ENCODE measurements at places on chromosomes 5 and 9.

- DNase-seq = no peak
Observed at GRCh38 chr5:33842456-33842855, 49.3 kb downstream of the ADAMTS12 start.

- no peak for DNase-seq
Observed at GRCh38 chr9:104617418-104617817, 586 bp downstream of the OR13C9 start.

DNA sequence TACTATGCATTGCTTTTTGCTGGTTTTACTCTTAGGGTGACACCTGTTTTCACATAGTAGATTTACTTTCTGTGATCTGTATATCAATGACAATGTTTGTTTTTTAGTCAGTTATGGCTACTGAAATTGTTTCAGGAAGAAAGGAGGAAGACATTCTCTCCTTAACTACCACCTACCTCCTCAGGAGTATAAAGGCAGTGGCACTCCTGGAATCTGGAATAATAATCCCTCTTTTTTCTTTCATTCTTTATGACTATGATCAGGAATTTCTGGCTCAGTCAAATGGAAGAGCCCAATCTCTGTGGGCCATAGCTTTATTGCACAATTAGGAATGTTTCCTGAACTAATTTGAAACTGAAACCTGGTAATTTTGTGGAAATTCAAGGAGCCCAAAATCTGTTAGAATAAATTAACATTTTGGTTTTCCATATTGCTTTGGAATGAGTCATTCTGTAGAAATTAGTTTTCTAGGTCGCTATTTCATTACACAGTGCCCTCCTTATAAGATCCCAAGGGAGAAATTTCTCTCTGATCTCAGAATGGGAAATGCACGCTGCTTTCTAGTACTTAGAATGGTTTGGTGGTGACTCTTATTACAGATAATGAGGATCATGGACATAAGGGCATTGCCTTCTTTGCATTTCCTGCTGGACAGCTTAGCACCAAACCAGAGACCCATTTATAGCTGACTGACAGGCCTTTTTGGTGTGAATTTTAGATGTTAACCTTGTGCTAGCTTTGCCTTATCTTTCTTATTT, 95.3 kb upstream of the VLDLR start:
- DNase-seq = no peak

- DNase-seq = no peak
Observed at GRCh38 chr5:76594107-76594506, 29.1 kb downstream of the F2RL2 start.

- no peak for DNase-seq
Observed at GRCh38 chr5:139158791-139159190, 39.4 kb downstream of the SIL1 start.

DNA sequence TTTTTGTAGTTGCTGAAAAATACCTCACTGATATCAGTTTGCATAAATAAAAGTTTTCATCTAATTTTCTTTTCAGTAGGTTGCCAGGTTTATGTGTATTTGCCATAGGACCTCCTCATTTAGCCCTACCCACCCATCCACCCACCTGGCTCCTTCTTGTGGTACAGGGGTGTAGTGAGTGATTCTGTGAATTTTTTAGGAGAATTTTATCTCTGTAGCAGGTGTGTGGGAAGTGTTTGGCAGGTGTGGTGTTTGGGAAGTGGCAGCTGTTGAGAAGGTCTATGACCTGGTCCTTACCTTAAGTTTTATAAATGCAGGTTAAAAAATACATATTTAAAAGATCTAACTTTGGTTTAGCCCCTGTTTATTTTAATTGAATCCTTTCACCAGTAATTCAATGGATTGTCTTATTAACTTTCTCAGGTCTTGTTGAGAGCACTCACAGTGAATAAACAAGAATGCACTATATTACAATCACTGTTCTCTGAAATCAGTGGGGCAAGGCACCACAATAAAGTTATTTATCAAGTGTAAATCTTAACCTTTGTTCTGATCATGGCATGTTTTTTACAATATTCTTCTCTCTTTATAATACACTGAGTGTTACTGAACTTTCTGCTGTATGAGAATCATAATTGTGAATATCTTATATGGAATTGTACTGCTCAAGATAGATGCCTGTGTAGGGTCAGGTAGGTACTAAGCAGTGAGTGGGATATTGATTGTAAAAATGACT, 189.1 kb downstream of the WDR70 start:
- no peak for DNase-seq

GRCh38 chr5:126519637-126520592, 75.1 kb downstream of the ALDH7A1 start:
- DNase-seq = no peak

DNA sequence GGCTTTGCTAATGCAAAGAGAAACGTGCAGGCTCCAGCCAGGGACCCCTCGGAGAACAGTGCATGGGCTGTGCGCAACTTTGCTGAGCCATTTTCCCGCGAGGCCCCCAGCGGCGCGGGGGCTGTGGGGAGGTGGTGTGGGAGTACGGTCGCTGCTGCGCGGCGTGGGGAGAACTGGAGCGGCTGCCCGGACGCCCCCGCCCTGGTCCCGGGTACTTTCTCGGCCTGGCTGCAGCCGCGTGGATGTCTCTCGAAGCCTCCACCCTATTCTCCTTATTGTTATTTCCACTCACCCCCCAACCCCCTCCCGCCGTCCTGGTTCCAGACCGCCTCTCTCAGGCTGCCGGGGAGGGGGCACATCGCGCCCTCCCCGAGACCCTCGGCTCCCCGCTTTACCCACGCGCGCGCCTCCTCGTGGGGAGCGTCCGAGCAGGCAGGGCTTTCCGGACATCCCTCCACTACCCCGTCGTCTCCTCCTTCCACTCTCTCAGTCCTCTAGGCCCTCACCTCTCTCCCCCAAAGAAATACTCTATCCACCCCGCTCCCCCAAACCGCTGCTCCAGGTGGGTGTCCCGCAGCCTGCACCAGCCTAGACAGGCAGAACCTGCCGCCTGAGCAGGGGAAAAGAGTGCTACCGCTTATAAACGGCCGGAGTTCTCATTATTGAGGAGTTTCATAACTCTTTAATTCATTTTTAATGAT, 68.6 kb upstream of the TBCA start:
- DNase-seq = no peak

DNA sequence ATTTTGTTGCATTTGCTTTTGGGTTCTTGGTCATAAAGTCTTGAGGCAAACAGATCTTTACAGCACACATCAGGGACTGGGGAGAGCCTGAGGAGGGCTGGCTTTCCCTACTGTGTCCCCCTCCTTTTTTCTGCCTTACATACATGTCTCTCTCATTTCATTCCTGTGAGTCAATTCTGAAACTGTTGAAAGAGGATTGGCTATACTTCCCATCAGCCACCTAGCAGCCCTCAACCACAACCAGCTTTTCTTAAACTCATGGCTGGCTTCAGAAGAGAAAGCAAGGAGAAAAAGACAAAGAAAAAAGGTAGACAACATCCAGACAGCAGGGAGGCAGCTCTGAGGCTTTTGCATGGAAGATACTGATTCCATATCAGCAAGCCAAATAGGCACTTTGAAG, 374.8 kb upstream of the KIF2A start:
- no peak for DNase-seq

GRCh38 chr9:121950866-121951265, 142.2 kb downstream of the TTLL11 start:
- DNase-seq = no peak

DNA sequence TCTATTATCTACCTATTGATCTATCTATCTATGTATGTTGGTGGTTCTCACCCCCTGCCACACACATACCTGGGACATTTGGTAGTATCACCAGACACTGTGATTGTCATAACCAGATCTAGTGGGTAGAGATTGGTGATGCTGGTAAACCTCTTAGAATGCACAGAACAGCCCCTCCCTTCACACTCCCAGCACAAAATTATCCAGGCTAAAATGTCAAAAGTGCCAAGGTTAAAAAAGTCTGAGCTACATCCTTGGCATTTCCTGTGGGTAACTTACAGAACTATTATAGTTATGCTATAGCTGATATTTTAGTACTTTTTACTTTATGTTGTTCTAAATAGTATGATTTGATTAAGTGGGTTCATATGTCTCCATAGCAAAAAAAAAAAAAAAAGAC, 151.0 kb downstream of the FER start:
- no peak for DNase-seq

DNA sequence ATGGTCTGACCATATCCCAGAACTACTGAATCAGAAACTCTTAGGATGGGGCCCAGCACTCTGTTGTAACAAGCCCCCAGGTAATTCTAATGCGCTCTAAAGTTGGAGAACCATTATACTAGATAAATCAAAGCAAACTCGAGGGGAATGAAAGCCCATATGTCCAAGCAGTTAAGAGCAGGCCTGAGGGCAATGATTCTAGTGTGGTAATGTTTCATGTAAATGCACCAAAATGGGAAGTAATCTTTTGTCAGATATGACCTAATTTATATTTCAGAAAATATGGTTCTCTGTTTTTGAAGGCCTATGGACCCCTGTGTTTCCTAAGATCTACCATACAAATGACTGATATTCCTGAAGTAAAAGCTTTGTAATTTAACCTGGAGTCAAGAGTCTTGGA, 108.0 kb upstream of the PTGER4 start:
- no peak for DNase-seq

DNA sequence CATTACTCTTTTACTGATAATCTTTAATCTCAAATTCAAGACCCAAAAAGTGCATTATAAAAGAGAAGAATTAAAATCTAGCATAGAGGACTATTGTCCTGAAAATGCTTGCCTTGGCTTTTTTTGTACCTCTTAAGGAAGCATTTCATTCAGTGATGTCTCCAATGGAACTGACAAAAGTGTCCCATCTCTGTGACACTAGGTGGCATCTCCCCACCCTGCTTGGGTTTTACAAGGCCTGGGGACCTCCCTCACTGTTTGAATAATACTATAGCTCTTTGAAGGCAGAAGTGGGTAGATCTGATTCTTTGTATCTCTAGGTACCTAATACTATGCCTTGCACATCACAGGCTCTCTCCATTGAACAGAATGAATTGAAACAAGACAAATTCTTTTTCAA, 180.6 kb downstream of the EPB41L4A start:
- DNase-seq = no peak

DNA sequence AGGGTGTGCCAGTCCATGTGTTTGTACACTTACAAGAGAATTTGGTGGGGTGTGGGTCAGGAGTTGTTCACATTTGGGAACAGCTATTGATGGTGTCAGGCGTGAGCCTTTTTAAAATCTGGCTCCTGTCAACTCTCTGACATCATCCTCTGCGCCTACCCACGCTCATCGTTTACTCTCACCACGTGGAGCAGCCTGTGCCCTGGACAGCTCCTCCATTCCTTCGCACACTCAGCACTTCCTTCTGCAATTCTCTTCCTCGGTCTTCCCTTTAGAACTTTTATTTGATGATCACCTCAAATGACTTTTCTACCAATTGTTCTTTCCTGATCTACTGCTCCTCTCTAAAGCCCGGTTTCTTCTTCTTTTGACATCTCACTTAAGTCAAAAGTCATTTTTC, 42.1 kb upstream of the GNAQ start:
- no peak for DNase-seq

GRCh38 chr5:111562561-111562960, 50.2 kb upstream of the STARD4 start:
- no peak for DNase-seq

DNA sequence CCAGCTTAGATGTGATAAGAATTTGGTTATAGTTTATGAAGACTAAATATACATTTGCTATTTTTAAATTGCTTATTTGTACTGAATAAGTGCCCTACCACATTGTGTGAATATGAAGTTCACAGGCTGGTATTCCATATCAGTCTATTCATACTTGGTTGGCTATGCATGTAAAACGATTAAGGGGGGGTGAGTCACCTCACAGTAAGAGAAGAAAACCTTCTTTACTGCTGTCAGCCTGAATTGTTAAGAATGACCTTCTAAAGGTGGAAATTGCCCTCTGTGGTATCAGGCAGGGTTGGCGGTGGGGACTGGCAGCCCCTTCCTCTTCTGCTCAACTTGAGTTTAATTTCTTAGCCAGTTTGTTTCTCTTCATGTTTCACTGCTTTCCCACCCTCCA, 127.0 kb upstream of the RPS23 start:
- DNase-seq = no peak

- no peak for DNase-seq
Observed at GRCh38 chr9:124040186-124040931, 28.8 kb downstream of the LHX2 start.

DNA sequence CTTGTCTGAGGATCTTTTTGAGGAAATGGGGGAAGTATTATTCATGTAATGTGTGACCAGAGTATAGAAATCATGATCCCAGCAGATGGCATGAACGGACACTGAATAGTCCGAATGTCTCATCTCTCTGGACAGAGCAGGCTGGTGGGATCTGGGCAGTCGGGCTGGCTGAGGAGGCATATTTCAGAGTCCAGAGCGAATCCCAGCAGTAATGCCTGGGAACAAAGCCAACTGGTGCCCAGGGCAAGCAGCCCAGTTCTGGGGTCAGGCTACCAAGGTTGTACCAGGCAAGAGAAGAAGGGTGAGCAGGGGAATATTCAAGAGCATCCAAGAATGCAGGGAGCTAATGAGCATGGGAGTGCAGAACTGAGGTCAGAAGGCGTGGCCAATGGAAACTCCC, 306.4 kb downstream of the ZSWIM6 start:
- DNase-seq = no peak

DNA sequence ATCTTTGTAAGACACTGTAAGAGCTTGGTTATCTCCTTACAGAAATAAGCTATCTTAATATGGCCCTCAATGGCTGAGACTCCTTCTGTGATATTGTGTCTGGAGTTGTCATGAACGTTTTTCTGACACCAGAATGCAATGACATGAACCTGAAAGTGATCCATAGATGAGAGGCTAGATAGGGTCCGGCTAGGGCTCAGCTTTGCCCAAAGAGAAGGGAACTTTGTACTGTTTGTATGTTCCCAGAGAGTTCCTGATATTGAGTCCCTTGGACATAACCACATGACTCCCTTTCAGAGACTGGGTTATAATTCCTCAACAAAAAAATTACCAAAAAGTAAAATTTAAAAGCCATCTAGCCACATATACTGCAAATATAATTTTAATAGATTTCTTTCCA, 575.8 kb upstream of the CLINT1 start:
- no peak for DNase-seq

DNA sequence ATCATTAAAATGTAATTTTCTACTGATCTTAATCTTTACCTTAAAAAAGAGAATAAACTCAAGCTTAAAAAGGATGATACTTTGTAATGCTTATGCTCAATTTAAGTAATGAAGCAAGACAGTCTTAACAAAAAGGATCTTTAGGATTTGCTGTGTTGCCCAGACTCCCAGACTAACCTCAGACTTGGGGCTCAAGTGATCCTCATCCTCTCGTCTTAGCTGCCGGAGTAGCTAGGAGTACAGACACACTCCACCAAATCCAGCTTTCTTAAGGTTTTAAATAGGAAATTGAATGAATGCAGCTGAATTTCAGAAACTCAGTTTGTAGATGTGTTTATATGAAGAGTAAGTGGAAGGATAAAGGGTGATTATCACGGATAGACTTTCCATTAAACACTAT, 400.5 kb upstream of the DAB2 start:
- DNase-seq = no peak
